AG20443 (cell line): ENCODE measurements at places on chromosomes 12 and 14.

GRCh38 chr14:70086685-70087379 is 101.9 kb downstream of the SLC8A3 start:
- DNase-seq: peak; percentile 40

- DNase-seq: no peak
Observed at GRCh38 chr14:23172096-23172495, 11.4 kb downstream of the SLC7A8 start.

DNA sequence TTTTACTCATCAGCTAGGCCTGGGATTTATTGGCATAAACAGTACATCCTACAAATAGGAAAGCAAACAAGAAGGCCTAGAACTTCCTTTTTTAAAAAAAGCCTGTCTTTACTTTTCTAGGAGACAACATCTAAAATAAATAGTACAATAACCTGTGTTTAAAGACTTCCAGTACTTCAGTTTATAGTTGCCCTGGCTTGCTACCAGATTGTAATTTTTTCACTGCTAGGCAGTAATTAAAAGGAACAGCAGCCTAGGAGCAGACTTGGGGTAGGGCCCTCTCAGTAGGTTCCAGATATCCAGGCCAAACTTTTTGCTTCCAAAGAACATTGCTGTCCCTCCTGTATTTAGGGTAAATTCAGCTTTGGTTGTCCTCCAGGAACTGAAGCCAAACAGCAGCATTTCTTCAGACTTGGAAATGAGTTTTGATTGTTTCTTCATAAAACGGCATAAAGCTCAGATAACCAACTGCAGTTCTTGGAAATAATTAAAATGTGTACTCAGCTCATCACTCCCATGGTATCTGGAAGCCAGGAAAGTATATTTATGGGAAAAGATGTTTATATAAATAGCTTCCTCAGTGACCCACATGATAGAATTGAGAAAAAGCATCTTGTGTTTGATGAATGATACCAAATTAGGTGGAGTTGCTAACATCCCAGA is 61.7 kb downstream of the PPP1R36 start:
- DNase-seq: peak; percentile 47

GRCh38 chr14:74417611-74418010 is 8.4 kb downstream of the SYNDIG1L start:
- DNase-seq: no peak

GRCh38 chr12:124316257-124316900 is 21.5 kb downstream of the RFLNA start:
- DNase-seq: no peak

GRCh38 chr12:66017736-66018135 is 112.8 kb downstream of the LLPH start:
- DNase-seq: no peak

DNA sequence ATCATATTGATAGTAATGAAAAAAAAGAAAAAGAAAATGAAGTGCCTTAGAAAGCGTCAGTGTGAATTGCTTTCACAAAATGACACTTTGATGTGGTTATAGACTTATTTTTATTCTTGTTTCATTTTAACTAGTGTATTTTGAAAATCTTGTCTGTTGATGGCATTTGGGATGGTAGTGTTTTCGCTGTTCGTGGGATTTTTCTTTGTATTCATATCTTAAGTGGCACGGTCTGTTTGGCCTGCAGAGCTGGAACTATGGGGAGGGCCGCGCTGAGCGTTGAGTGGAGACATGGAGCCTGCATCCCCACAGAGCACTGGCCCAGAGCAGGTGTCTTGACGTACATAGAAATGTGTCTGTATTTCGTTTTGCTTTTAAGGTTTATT is 61.6 kb downstream of the WDR20 start:
- no peak for DNase-seq

DNA sequence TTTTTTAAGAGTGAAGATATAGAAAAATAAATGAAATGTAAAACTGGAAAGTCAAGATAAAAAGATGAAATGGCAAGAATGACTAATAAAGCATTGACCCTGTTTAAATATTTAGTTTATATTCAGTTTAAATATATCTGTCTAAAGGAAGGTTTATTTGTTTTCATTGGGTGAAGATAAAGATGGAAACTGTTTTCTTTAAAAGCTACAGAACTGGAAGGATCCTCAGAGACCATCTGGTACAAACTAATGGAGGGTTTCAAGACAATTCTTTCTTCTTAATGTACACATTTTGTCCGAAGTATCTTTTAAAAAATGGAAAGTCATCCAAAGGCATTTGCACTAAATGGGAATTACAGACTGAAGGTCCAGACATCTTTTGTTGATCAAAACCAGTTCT is 142.6 kb downstream of the EPS8 start:
- DNase-seq: no peak

GRCh38 chr12:124338448-124338847 is 43.6 kb downstream of the RFLNA start:
- DNase-seq: no peak

DNA sequence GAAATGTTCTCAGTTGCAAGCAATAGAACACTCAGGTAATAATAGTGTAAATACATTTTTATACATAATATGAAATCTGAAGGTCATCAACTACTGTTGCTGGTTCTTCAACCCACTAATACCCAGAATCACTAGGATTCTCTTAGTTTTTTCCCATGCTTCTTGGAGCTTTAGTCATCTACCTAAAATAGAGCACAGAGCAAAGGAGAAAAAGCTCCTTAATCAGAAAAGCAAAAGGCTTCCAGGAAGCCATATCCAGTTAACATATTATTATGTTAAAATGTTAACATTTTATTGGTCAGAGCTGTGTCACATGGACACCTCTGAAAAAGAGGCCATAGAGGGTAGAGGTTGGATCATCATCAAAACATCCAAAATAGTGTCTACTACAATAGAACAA is 57.0 kb downstream of the CCER1 start:
- DNase-seq: no peak

- peak; percentile 13 for DNase-seq
Observed at GRCh38 chr14:92014040-92014439, 25.8 kb downstream of the TRIP11 start.

DNA sequence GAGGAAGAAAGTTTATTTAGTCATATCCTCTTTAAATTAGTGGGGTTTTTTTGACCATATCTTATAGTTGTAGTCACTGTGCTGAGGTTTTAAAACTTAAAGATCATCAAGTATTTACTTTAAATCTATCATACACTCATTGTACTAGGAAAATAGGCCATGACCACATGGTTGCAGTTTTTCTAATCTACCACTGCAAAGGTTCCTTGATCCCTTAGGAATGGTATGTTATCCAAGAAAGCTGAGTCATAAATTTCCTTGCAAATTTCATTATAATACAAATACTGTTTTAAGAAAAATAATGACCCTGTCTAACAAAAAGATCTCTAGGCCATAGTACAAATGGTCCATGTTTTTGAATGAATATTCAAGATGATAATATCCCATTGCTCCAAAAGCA is 74.7 kb downstream of the DBX2 start:
- DNase-seq: no peak

DNA sequence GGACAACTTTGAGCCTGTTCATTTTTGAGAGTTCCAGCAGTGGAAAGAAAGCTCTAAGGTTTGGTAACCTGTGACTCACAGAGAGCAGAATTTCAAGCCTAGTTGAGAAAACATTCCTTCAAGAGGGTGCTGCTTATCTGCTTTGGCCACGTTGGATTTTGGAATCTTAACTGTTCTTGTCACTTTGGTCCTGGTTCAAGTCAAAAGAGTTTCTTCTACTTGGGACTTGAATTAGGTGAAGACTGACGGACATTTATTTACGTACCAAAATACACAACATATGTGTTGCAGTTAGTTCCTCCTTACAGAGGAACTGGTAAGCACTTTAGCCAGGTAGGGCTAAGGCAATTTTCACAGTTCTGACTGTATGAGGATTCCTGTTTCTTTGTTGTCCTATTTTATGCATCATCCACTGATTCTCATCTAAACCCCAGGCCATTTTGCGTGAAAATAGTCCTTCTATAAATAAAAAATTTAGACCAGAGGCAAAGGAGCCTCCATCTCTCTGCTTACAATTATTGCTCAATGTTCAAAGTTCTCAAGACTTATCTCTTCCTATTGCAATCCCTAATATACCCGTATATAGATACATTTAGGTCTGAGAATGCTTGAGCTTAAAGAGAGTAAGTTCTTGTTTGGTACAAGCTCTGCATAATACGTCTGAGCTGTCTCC is 580.9 kb downstream of the DIO2 start:
- DNase-seq: no peak

GRCh38 chr12:56721216-56721615 is 3.9 kb downstream of the NACA start:
- DNase-seq: no peak

GRCh38 chr14:23358042-23358441 is 5.4 kb upstream of the SLC22A17 start:
- DNase-seq: no peak

DNA sequence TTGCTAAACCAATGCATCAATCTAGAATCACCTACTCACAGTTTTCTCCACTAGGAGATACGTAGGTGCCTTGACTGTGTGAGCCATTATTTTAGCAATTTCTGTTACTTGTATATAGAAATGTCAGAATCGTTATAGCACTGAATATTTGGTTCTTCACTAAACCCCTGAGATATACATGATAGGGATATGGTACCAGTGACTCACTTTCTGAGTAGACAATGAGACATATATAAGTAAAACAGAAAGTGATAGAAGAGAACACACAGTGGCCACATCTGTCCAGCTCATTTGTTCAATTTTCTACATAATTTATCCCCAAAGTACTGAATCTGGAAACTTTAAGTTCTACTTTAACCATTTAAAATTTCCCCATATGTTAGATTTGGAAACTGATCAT is 1505.5 kb upstream of the TMEM132C start:
- DNase-seq: no peak

DNA sequence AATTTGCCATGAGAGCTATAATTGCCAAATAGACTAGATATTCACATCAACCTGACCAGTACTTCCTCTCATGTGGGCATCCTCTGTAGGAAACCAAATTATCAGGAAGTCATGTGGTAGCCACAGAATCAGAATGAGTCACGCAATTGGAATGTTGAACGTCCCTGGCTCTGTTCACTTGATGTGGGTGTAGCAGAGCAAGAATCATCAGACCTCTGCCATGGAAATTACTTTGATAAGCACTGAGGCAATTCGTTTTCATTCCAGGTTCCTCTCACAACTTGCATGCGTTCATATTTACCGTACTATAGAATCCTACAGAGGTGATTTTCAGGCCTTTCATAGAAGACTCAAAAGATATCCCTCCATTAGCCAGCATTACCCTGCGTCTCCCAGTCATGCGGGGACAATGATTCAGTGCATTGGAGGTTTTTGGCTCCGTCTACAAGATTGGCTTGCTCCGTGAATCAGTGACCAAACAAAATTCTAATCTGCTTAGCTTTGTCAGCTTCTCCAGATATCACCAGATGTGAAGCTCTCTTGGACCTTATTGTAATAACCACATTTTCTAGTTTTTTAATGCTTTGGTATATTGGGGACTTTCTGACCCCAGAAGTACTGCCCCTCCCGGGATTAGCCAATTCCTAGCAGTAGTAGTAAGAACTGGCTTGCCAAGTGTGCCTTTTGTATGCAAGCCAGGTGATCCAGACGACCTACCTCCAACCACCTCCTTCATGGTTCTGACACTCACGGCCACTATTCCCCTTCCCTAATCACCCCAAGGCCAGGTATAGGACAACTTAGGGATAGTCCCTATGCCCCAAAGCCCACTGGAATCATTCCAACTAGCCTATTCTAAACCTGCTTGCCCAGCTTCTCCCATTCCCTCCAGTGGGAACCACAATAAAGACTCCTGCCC is 133.4 kb downstream of the KICS2 start:
- peak; percentile 83 for DNase-seq

GRCh38 chr14:58954052-58954451 is 234.4 kb upstream of the DAAM1 start:
- no peak for DNase-seq

GRCh38 chr14:77026930-77027537 is 1.5 kb downstream of the IRF2BPL start:
- DNase-seq: peak; percentile 58

- no peak for DNase-seq
Observed at GRCh38 chr14:32601906-32602305, 272.8 kb downstream of the AKAP6 start.

DNA sequence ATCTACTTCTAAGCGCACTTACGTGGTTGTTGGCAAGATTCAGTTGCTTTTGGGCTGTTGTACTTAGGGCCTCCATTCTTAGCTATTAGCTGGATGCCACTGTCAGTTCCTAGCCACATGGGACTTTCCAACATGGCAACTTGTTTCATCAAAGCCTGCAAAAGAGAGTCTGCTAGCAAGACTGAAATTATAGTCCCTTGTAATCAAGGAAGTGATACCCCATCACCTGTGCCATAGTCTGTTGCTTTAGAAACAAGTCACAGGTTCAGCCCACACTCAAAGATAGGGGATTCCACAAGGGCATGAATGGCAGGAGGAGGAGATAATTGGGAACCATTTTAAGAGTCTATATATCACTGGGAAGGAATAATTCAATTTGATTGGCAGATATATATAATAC is 27.1 kb upstream of the SLC17A8 start:
- no peak for DNase-seq

DNA sequence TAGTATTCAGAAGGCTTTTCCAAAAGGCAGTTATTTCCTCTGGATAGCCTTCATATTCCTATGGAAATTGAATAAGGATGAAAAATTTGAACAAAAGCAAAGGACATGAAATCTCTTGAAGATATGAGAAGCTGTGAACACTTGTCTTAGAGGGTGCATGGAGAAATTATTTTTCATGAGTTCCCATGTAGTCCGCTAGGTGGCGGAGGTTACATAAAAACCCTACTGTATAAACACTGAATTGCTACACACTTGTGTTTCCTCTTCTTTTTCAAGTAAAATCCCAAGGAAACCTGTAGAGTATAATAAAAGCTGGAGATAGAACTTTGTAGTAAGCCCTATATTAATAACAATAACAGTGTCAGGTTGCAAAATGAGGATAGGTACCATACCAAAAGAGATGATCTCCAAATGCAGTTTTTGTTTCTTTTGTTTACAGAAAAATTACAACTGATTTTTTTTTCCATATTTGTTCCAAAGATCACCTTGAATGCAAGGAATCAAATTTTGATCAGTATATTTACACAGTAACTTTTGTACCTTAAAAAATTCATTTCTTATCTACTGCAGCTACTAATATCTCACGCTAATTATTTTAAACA is 37.8 kb upstream of the OR4E1 start:
- DNase-seq: peak; percentile 23
